ENCODE measurements at places on chromosomes 3 and 15.

DNA sequence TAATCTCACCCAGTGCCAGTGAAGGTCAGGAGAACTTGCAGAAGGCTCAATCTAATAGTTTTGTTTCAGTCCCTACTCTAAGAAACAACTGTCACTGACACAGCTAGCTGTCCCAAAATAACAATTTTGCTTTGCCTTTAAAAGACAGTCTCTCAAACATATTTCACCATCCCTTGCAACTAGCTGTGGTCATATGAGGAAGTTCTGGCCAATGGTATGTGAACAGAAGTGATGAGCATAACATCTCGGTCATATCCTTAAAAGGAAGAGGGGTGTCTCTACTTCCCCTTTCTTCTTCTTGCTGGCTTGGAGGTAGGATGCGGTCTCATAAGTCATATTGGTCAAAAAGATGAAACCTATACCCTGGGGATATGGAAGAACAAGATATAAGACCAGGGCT lies 198.1 kb downstream of the NEK10 start:
- DNase-seq: no peak

DNA sequence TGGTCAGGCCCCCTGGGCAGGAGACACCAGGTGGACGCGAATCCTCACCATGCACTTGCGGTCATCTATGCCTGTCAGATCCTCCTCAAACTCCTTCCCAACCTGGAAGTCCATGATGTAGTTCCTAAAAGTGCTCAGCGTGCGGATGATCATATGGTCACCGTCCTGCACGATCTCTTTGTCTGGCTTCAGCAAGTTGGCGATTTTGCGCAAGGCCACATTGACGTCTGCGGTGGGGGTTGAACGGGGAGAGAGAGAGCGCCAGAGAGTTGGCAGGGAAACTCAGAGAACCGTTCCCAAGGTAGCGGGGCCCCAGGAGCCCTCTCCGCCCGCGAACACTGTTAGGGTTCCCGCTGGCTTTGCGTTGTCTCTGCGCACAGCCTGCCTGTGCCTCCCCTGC lies 809 bp downstream of the RBP1 start:
- DNase-seq: no peak

DNA sequence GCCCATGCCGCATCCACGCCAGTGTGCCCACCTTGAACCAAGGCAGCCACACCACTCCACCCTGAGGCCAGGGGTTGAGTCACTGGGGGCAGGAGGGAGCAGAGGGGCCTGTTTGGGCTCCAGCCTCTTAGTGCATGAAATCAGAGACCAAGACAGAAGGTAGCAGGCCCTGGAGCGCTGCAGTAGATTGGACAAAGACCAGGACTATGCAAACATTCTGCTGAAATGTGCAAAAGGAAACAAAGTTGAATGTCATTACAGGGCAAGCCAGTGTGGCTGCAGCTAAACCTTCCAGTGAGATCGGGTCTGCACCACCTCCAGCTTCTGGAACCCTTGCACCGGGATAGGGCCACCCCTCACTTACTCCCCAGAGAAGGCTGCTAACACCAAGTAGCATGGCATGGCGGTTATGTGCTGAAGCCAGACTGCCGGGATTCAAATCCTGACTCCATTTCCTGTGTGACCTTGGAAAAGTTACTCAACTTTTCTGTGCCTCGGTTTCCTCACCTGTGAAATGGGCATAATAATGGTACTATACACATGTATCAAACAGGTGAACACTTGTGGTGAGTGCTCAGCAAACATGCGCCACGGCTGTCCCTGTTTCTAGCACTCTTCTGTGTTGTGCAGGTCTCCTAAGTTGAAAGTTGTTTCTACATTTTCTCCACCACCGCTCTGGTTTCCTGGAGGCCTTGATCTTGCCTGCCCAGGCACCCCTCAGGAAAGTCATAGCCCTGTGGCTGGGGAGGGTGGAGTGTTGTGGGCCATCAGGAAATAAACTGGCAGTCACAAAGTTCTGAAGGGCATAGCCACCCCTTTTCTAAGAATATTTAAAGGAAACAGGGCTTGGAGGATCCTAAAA lies 25.0 kb upstream of the GP9 start:
- no peak for DNase-seq

GRCh38 chr15:51281368-51281967 lies 56.9 kb downstream of the CYP19A1 start:
- DNase-seq: no peak

GRCh38 chr3:28151608-28152228 lies 89.7 kb upstream of the CMC1 start:
- DNase-seq: no peak

DNA sequence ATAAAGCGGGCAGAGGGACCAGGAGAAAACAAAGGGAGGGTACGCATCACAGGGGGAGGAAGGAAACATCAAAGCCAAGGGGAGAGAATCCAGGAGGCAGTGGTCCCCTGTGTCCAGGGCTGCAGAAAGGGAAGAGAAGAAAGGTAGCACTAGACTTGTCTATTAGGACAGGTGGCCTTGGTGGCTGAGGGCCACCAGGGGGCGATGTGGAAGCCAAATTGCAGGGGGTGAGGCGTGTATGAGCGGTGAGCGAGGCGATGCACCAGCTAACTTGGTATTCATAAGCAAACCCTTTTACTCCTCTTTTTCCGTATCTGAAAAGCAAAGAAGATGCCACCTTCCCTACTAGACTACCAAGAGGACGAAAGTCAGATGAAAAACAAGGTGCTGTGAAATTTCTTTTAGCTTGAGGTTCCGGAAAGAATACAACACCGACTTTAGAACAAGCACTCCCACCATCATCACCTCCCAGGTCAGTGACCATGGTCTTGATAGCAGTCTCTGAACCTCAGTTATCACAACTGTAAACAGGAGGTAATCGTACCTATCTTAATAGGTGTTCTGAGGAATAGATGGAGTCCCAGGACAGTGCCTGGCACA lies 654.4 kb upstream of the ADAMTS9 start:
- no peak for DNase-seq

DNA sequence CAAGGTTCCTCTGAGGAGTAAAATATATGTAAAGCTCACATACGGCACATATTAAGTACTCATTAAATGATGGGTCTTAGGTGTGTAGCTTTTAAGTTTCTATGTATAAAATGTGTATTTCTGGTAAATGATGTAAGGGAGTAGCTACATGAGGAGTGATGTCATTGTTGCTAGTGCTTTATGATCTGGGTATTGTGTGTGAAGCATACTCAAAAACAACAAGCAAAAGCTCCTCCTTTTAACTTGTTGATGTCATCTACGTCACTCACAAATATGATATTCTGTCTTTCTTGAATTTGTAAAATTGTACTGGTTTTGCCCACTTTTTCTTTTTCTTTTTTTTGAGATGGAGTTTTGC lies 1.4 kb upstream of the HERC1 start:
- no peak for DNase-seq

GRCh38 chr3:42079701-42080452 lies 11.3 kb upstream of the TRAK1 start:
- no peak for DNase-seq

GRCh38 chr15:70348581-70349344 lies 251.0 kb upstream of the TLE3 start:
- no peak for DNase-seq

Measured in stimulated activated CD8-positive, alpha-beta memory T cell treated with anti-CD3 and anti-CD28 coated beads, Interleukin-15, amount 100 ng/mL, for 1 hour (primary cell).